ENCODE measurements at places on chromosomes 5 and 9.

GRCh38 chr5:1325191-1325741 is 19.6 kb downstream of the CLPTM1L start:
- no peak for DNase-seq

DNA sequence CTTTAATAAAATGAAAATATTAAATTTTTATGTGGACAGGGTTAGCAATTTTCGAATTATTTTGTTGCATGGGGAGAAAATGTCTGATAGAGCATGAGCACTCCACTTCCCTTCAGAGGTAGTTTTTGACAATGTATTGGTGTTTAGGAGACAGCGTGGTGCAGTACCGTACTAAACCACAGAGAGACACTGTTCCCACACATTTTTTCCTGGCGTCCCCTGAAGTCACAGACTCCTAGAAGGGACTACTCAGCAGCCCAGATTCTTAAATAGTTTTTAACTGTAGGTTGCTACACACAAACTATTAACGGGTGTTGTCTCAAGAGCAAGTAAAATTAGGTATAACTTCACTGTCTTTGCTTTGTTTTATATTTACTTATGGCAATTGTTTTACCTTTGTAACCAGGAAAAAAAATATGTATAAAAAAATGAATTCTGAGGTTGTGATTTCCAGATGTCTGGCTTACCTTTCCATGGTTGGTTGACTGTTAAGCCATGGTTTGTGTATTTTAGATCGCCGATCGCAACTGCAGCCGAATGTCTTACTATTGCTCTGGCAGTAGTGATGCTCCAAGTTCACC is 171.2 kb downstream of the DOCK8 start:
- peak; percentile 75 for DNase-seq

DNA sequence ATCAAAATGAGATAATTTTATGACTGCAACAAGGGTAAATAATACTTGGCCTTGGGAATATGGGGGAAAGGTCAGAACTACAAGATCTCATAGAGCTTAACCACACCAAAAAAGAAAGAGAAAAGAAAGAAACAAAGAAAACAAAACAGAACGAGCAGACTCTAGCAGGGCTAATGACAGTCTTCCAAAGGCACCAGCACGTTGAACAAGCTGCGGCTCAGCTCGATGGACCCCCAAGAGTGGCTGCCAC is 689 bp downstream of the AK3 start:
- DNase-seq, result peak; percentile 26

DNA sequence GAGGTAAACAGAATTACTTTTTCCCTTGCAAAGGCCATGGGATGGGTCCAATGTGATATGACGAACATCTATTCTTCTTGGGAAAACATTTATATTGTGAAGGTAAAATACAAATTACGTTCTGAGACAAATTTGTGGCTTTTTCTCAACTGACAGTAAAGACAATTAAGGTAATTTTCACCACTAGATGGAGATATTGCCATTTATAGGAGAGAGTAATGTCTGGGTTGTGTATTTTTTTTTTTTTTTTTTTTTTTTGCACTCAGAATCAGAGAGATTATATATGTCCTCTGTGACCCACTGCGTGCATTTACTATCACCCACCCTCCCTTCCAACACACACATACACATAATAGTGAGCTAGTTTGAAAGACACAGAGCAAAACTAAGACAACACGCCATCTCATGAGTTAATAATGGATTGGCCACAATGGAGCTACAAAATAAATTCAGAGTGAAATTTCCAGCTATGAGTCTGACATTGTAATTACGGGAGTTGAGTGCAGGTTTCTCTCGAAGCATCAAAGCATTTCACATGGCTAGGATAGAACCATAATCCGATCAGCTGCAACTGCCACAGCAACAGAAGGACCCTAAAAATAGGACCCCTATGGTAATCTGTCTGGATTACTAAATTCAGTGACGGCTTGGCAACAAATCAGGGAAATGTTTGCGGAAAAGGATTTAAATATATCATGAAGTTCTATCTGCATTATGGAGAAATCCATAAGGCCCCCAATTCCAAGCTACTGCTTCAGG is 49.2 kb downstream of the ANXA1 start:
- peak; percentile 63 for DNase-seq

GRCh38 chr9:135818718-135819475 is 88.4 kb downstream of the CAMSAP1 start:
- no peak for DNase-seq

DNA sequence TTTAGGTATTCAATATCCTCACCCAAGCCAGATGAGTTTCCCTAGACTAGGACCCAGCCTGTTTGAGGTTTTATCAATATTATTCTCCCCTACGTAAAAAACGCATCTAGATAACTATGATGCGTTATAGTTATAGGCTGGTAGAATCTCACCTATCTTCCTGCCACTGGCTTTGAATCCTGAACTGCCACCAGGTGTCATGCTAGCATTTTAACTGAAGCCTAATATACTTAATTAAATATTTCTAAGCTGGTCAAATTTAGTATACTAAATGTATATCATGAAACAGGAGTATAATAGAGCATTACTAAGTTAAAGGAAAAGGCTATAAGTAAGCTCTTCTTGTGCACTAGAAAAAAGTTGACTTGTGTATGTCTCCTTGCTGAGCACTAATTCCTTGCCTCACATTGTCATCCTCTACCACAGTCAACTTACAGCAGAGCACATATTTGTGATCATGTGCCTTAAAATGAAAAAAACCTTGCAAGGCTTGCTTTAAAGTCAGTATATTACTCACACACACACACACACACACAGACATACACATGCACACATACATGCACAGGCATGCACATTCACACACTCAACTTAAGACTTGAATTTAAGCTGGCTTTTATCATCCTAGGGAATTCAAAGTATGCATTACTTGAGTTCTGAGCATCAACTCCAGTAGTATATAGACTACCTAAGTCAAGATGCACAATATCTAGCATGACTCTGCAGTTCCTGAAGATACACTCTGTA is 303.4 kb downstream of the ADGRV1 start:
- peak; percentile 23 for DNase-seq

GRCh38 chr9:134678666-134679443 is 37.3 kb downstream of the COL5A1 start:
- no peak for DNase-seq

DNA sequence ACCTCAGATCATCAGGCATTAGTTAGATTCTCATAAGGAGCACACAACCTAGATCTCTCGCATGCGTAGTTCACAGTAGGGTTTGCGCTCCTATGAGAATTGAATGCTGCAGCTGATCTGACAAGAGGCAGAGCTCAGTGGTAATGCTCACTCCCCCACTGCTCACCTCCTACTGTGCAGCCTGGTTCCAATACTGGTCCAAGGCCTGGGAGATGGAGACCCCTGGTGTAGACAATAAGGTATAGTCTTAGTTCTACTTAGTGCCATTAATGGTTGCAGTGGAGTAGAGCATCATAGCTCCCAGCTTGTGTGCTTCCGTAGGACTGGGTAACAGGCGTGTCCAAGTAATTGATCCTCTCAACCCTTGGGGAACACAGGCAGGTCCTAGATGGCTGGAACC is 70.4 kb upstream of the ANKRD55 start:
- no peak for DNase-seq

Data from choroid plexus epithelial cell (primary cell).